Amniotic stem cell (primary cell): ENCODE measurements at places on chromosomes 4 and X.

- DNase-seq: peak; percentile 97
Observed at GRCh38 chr4:13920901-13921300, 293.4 kb upstream of the BOD1L1 start.

DNA sequence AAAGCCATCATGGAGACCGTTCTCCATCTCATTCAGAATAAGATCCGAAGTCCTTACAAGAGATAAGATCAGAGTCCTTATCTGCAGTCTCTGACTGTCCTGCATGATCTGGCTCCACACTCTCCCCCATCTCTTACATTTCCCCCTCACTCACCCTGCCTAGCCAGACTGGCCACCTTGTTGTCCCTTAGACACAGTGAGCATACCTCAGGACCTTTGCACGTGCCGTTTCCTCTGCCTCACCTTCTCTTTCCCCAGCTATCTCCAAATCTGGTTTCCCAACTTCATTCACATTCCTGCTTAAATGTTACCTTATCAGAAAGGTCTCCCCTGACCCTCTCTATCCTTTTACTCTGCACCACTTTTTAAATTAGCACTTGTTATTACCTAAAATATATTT, 44.0 kb downstream of the KLHL5 start:
- no peak for DNase-seq

- DNase-seq: no peak
Observed at GRCh38 chrX:113594123-113594841, 753.7 kb upstream of the AMOT start.

DNA sequence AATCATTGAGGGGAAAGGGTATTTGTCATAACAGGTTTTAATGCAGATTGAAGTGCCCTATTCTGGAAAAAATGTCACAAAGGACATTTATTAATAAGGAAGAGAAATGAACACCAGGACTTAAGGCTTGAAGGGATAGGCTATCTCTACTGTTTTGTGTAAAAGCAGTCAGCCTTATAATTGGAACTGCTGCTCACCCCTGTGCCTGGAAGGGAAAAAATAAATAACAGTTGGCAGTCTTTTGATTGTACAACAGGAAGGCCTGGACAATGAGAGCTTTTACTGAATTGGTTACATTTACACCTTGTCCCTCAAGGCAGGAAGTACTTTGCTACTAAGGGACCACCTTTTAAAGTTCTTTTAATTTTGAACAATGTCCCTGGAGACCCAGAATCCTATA, 17.8 kb upstream of the MAGED4 start:
- no peak for DNase-seq

- DNase-seq: peak; percentile 30
Observed at GRCh38 chr4:89226665-89227574, 80.7 kb downstream of the GPRIN3 start.

GRCh38 chr4:174262624-174263444, 20.6 kb downstream of the FBXO8 start:
- DNase-seq: no peak

- DNase-seq: no peak
Observed at GRCh38 chrX:39692796-39693195, 405.0 kb downstream of the BCOR start.

DNA sequence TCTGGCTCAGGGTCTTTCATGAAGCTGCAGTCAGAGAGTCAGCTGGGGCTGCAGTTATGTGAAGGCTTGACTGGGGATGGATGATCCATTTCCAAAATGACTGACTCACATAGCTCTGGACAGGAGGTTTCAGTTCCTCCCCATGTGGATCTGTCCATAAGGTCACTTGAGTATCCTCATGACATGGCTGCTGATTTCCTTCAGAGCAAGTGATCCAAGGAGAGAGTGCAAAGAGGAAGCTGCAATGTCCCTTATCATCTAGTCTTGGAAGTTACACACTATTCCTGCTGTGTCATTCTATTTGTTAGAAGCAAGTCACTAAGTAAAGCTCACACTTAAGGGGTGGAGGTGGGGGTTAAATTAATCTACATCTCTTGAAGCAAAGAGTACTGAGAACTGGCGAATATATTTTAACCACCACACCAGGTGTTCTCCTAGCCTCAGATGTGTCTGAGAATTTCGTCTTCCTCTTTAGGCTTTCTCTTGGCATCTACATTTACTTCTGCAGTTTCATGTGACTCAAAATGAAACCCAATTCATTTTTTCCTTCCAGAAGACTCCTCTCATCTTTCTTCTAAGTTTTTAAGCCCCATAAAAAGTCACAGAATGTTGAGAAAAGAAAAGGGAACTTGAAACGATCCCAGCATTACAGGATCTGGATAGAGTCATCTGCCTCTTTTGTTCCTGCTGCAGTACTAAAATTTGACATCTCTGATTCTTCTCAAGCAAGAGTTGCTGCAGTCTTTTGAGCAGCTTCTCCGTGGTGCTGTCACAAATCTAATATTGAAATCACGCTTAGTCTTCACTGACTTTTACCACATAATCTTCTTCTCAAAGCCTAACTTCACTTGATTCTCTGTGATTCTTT, 3.8 kb upstream of the GRPR start:
- no peak for DNase-seq

- DNase-seq: no peak
Observed at GRCh38 chrX:11269006-11269405, 24.2 kb upstream of the AMELX start.

DNA sequence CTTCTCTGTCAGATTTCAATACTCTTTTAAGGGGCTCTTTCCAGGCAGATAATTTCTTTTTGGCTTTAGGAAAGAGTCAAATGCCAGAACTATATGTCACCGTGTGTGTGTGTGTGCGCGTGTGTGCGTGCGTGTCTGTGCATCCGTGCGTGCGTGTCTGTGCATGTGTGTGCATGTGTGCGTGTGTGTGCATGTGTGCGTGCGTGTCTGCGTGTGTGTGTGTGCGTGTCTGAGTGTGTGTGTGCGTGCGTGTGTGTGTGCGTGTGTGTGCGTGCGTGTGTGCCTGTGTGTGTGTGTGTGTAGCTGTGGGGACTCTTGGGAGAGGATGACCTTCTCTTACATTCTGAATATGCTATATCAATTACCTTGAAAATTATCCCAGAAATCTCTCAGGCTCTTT, 441.6 kb downstream of the SLITRK2 start:
- DNase-seq: no peak

DNA sequence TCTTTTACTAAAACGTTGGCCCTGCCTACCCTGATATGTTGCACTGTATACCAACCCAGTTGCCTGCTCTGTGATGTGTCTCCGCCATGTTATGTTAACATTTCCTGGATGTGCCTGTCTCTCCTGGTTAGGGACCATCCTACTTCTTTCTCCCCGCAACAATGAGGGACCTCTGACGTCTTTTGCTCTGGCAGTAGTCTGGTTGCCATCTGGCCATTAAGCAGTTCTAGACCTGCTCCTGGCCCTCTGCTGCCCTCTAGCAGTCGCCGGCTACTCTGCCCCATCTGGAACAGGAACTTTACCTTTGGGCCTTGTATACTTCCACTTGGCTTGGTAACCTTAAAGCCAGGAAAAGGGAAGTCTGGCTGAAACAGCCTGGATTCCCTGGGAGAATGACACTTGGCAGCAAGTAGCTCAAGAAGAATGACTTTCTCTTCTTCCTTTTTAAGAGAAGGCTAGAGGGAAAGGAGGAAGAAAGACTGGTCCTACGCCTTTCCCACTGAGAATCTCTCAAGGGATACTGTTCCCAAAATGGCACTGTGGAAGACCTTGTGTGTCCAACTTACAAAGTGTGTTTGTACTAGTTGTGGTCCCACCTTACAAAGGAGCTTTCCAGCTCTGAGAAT, 63.5 kb downstream of the GPC3 start:
- DNase-seq: no peak

- no peak for DNase-seq
Observed at GRCh38 chr4:150142831-150143230, 64.6 kb downstream of the DCLK2 start.

GRCh38 chrX:110836451-110836850, 40.8 kb upstream of the CHRDL1 start:
- DNase-seq: no peak

DNA sequence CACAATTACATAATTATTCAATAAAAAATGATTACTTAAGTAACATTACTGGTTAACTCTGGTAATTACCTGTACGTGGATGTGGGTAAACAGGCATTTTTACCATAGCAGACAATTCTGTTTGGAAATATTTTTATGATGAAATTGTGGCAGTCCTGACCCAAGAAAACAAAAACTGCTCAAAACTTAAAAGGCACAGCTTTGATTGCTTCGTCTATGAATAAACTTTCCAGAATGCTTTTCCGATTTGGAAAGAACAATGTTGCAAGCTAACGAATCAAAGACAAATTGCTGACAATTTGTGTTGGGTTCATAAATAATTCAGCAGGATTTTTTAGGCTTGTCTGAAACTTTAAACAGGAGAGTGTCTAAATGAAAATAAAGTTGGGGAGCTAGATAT, 150.6 kb upstream of the GYPA start:
- DNase-seq: no peak
